ENCODE measurements at places on chromosomes 2 and 18. TPM values are rescaled to one million over a fixed set of nuclear protein-coding genes. Genes with fewer than 3 reads are reported as not detected.

DNA sequence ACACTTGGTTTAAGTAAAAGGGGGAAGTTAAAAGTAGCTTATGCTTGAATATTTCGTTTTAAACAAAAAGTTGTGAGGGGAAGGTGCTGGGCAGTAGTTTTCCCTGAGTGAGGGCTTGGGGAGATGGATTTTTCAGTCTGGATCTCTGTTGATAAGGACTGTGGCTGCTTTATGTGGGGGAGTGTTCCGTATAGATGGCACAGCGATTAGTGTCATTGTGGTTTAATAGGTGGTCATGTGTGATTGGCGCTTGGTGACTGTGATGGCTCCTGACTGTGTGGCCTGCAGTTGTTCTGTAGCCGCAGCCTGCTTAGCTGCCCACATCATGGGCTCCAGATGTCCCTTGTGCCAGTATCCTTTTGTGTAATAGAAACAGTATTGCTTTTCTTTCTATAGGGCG lies 156.2 kb downstream of the WDSUB1 start:
- DNase-seq: no peak

DNA sequence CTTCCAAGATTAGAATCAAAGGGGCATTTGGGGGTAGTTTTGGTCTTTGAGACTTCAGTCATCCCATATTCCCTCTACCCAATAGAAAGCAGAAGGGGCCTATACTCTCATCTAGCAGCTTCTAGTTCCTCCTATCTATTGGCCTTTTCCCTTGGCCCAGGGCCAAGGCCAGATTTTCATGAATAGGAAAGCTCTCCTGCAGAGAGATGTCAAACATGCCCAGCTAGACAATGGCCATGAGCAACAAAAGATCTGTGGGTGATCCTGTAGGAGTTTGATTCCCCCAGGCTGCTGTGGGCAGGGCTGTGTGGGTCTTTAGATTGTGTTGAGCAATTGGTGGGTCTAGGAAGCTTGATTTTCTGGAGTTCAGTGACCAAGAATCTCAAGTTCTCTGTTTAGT lies 2.9 kb upstream of the ADCYAP1 start:
- DNase-seq: no peak

OLA1 gene
- polyA plus RNA-seq: 155 TPM

RNF152 gene
- polyA plus RNA-seq: 14.5 TPM

COX5B gene
- polyA plus RNA-seq: 185 TPM

SAP130 gene
- polyA plus RNA-seq: 25.0 TPM

Measured in renal cortex interstitium (tissue), 15 donors.